Mesendoderm (in vitro differentiated cells): ENCODE measurements at places on chromosomes 11 and 22.

DNA sequence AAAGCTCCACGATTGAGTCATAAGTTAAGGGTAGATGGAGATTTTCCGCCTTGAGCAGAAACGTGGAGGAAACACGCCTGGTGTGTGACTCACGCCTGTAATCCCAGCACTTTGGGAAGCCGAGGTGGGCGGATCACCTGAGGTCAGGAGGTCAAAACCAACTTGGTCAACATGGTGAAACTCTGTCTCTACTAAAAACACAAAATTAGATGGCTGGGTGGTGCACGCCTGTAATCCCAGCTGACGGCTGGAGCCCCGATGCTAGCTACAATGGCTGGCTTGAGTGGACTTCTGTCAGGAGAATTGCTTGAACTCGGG is 17.3 kb upstream of the DGCR8 start:
- DNase-seq = no peak

- DNase-seq = no peak
These were observed 6.4 kb downstream of the POLDIP3 start for GRCh38 chr22:42608136-42608822.

- DNase-seq = no peak
These were observed 417.0 kb upstream of the DDI1 start for GRCh38 chr11:103619480-103619879.

GRCh38 chr11:84420271-84420670 is 1134.1 kb upstream of the CCDC90B start:
- DNase-seq = peak; percentile 30

DNA sequence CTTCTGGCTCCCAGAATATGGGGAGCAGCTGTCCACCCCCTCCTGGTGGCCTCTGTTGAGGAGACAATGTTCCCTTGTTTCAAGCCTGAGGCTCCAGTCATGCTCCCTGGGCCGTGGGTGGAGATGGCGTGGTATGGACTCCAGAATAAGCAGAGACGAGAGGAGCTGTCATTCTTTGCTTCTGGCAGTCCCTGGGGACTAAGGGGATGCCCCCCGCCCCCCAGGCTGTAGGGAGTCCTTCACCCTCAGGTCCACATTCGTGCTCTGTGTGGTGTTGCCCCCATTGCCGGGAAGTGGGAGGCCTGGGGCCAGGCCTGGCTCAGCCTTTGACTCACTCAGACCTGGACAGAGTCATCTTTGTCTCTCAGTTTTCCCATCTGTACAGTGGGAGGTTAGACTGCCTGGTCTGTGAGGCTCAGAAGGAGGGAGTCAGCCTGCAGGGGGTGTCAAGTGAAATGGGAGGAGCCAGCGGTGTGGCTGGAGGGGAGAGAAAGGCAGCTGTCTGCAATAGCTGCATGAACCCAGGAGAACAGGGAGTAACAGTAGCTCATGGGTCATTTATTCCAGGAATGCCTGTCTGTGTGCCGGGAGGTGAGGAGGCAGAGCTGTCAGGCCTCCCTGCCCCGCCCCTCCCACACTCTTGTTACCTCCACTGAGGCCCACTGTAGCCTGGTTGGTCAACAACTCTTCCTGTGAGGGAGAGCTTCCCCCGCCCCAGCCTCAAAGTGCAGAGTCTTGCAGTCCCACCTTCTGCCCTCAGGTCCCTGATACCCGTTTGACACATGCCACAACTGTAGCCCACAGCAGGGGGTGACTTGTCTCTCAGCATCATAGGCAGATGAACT is 6.3 kb downstream of the ARHGEF17 start:
- peak; percentile 98 for DNase-seq

- DNase-seq = no peak
These were observed 16.0 kb upstream of the ADORA2A start for GRCh38 chr22:24411256-24412004.

DNA sequence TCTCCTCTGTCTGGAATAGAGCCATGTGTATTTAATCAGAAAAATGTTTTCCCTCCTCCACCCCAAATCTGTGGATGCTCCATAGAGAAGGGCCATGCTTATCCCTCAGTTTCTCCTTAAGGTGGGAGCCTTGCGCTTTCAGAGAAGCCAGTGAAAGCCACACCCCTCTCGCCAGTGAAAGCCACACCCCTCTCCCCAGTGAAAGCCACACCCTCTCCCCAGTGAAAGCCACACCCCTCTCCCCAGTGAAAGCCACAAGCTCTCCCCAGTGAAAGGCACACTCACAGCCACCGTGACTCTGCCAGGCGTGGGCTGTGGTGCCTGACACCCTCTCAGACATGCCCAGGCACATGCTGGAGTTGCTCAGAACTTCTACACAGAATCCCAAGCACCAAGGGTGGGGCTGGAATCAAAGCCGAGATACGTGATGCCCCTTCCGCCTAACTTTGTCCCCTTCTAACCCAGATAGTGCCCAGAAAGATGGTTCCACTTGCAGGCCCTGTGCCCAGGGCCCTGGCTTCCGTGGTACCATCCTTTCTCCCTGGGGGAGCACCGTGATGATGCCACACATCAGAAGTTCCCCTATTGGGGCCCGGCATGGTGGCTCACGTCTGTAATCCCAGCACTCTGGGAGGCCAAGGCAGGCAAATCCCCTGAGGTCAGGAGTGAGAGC is 16.5 kb upstream of the PRR5 start:
- peak; percentile 76 for DNase-seq

- DNase-seq = no peak
These were observed 97.7 kb upstream of the SORL1-AS1 start for GRCh38 chr11:121550247-121551030.
